CD4-positive, alpha-beta memory T cell (primary cell): ENCODE measurements at places on chromosomes 6 and 20. TPM values are rescaled to one million over a fixed set of nuclear protein-coding genes. Genes with fewer than 3 reads are reported as not detected.
A peak's percentile ranks its signal among the peaks of the same experiment; 100 is the strongest.

- no peak for DNase-seq
Observed at GRCh38 chr20:23631981-23632710, 5.6 kb downstream of the CST3 start.

Gene LY6G5C
- total RNA-seq = 4.5 TPM

Gene KCNQ2
- total RNA-seq = not detected

DNA sequence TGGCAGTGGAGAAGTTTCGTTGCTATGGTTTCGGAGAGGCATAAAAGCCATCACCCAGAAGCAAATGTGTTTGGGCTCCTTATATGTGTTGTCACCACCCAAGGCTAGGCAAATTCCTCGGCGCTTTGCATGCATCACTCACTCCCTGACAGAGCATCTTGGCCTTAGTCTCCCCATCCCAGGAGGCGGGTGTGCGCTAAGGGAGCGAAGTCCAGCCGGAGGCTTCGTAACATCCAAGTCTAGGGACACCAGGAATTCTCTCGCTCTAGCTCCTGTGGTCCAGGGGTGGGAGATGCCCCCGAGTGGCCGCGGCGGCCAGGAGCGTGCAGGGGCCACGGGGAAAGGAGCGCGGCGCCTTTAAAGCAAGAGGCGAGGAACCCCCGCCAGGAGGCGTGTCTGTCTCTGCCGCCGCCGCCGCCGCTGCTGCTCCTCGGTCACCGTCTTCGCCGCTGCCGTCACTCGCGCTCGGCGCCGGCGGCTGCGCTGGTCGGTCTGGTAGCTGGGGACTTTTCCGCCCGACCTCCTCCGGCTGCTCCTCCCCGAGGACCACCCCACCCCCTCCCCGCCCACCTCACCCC is at the start of gene GRIK2:
TSS of gene GRIK2 (plus strand) at position 458 of the 578 bp plus-strand sequence.
- no peak for DNase-seq

Gene THEMIS
- total RNA-seq = 58.1 TPM

DNA sequence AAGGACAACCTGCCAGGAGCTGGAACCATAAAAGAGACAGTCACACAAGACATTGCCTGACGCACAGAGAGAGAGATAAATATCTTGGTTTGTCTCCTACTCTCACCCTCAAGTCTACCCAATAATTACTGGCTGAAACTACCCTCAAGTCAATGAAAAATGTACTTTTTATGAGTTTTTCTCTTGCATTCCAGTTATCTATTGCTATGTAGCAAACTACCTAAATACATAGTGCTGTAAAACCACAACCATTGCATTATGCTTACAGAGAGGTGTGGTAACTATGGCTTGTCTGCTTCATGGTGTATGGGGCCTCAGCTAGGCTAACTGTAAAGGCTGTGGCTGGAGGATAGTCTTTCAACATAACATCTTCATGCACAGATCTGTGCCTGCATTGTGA is 247.8 kb downstream of the HAO1 start:
- DNase-seq = no peak

Gene ZNF165
- 0.75 TPM for total RNA-seq

GRCh38 chr20:47740862-47741184 is 44.5 kb downstream of the SULF2 start:
- DNase-seq = no peak

DNA sequence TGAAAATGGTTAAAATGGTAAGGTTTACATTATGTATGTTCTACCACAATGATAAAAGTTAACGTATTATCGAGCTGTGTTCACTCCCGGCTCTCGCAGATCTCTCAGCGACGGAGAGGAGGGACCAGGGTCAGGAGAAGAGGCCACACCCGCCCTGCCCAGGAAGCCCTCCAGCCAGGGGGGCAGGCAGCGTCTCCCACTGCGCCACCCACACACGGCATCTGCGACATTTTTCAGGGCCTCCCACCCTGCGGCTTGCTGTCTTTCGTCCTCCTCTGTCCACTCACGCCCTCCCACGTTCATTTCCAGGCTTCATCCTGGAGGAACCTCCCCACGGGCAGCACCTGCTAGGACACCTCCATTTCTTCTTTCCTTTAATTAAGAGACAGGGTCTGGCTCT is 43.3 kb downstream of the ZBTB46 start:
- no peak for DNase-seq

Gene XKR7
- not detected for total RNA-seq

- no peak for DNase-seq
Observed at GRCh38 chr6:85126485-85127167, 323.3 kb upstream of the NT5E start.

Gene TNFRSF6B
- not detected for total RNA-seq

Gene WRNIP1
- total RNA-seq = 42.7 TPM

- no peak for DNase-seq
Observed at GRCh38 chr6:156686301-156686994, 90.7 kb upstream of the ARID1B start.

DNA sequence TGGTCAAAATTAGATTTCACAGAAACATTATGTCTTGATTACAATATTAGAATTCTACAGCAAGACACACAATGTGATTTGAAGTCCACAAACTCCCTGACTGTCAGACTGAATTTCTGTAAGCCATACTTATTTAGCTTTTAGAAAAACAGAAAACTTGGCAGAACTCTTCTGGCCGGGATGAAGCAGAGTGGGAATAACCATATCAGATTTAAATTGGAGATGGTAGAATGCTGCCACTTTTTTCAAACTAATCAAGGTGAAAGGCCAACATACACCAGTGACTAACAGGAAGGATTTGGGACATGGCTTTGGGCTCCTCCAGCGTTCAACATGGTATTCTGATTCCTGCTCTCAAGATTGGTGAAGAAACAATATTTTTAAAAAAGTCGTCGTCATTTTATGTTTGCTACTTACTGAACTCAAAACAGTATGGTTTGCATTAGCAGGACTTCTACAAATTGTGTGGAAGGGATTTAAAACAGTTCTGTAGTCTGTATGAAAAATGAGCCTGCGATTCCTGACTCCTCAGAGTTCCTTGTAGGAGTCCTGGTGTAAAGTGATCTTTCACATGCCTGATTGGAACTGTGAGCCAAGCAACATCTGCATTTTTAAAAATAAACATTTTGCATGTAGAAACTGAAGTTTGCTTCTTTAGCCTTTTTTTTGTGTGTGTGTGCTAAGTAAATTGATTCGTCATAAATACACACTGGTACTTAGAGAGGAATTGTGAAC is 297.9 kb upstream of the SOX4 start:
- no peak for DNase-seq

DNA sequence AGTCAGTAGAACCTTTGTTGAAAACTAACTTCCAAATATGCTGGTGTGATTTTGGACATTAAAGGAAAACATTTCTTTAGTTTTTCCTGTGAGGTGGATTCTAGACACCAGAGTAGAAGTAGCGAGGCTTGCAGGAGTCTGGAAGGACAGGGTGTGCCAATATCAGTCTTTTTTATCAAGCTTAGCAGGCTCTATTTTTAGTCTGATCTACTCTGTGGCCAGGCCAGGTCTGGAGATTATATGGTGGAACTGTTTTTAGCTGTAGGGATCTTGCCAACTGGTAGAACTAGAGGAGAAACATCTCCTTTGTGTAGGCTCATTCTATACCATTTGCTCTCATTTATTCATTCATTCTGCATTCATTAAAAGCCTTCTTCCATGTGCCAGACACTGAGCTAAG is 42.7 kb downstream of the LRP11 start:
- no peak for DNase-seq

- DNase-seq = no peak
Observed at GRCh38 chr6:106745824-106746582, 116.6 kb downstream of the QRSL1 start.

GRCh38 chr6:107612762-107613415 is 123.0 kb downstream of the SOBP start:
- DNase-seq = no peak

DNA sequence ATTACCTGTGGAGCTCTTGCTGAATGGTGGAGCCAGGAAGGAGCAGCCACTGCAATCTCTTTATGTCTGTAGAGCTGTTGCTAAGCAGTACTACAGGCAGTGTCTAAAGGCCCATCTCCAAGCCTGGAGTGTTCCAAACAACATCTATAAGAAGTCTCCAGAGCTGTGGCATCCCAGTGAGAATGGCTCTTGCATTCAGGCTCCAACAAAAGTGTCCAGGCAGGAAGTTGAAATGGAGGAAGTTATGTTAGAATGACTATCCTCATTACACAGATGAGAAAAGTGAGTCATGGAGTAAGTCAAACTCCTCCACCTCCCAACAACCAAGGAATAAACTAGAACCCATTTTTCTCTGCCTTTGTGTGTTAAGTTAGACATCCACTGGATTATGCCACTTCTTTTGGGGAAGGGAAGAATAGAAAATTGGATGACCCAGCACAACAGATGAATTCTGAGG is 288.5 kb upstream of the STXBP5 start:
- no peak for DNase-seq

GRCh38 chr20:25048519-25048952 is 9.4 kb downstream of the ACSS1 start:
- DNase-seq = no peak

DNA sequence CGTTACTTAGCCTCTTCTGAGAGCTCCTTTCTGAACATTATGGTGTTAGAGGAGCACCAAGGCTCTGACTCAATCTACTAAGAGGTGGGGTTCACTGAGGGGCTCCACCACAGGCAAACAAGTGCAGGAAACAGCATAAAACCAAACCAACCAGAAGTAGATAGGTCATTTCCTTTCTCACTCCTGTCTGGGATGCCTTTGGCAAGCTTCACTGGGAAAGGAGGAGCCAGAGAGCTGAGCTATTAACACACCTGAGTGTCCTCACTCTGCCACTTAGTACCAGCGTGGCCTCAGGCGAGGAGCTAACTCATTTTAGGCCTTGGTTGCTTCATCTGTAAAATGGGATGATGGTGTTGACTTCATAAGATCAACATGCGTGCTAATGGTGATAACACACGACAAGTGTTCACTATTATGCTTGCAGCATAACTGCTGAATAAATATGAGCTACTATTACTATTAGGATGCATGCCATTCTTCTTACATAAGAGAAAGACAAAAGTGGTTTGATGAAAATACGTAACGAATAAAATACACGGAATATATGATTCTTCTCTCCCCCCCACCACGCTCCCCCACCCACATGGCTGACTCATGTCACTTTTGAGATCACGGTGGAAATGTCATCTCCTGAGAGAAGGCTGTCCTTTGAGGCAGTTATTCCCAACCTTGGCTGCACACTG is 185.4 kb downstream of the BCAS1 start:
- no peak for DNase-seq

- no peak for DNase-seq
Observed at GRCh38 chr6:157518397-157519250, 137.6 kb downstream of the ZDHHC14 start.

GRCh38 chr6:16884526-16884925 is 123.3 kb upstream of the ATXN1 start:
- no peak for DNase-seq

DNA sequence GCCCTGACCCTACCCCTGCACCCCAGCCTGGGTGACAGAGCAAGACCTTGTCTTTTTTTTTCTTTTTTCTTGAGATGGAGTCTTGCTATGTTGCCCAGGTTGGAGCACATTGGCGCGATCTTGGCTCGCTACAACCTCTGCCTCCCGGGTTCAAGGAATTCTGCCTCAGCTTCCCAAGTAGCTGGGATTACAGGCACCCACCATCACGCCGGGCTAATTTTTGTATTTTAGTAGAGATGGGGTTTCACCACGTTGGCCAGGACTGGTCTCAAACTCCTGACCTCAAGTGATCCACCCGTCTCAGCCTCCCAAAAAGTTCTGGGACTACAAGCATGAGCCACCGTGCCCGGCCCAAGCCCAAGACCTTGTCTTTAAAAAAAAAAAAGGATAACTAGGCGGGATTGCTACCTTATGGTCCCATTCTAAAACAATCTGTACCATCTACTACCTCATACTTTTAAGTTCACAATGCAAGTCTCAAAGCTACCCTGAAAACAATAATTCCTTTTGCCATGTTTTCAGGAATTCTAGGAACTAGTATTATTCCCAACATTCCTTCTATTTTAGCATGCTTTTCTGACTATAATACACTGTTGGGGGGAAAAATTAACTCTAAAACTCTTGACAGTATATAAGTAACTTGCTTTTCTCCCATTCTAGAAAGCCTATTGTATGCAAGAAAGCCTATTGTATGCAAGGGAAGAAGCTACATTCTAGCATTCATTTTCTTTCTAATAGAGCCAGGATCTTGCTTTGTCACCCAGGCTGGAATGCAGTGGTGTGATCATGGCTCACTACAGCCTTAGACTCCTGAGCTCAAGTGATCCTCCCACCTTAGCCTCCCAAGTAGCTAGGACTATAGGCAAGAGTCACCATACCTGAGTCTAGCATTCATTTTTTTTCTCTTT is 6.6 kb downstream of the TUBB start:
- no peak for DNase-seq

DNA sequence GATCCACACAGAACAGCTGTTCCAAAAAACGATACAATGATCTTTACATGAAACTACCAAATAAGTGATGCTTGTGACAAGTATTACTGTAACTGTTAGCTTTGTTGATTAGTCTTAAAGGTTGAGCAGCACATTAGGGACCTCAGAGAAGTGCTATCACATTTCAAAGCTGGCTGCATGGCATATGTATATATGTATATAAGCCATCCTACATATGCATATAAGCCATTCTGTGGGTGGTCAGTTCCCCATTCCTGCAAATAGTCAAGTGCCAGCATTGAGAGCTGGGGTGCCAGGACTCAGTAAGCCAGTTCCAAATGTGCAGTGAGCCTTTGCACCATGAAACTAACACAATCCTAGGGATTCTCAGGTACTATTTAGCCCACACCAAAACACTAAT is 296.3 kb downstream of the FOXC1 start:
- DNase-seq = no peak

Gene SIRPG
- total RNA-seq = 32.4 TPM

GRCh38 chr20:47730744-47731143 is 54.5 kb downstream of the SULF2 start:
- no peak for DNase-seq

GRCh38 chr6:2891768-2892170 is 11.3 kb downstream of the SERPINB9 start:
- peak; percentile 79 for DNase-seq

DNA sequence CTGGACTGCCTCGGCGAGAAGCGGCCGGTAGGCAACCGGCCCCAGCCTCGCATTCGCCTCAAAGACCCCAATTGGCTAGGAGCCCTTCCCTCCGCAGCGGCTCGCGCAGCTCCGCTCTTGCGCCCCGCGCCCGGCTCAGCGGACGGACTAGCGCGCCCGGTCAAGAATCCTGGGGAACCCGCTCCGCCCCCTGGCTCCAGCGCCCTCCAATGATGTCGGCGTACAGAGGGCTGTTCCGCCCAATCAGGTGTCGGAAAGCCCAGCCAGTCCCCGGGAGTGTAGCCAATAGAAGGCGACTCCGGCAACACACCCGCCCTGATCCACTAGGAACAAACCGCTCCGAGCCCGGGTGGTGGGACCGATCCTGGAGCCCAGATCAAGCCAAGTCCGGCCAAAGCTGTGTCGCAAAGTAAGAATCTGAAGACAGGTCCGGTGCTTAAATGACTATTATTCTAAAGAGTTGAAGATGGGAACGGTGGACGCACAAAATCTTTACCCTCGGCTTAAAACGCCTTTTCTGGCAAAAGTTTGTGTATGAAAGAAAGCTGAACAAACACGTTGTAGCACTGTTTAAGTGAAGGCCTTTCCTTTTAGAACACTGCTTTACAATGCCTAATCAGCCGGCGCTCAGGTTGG is 132.2 kb downstream of the OGFRL1 start:
- DNase-seq = no peak

Gene NKAIN4
- not detected for total RNA-seq

Gene TINAG
- not detected for total RNA-seq

GRCh38 chr6:46207174-46207573 is 36.4 kb upstream of the ENPP5 start:
- DNase-seq = no peak

- no peak for DNase-seq
Observed at GRCh38 chr6:79157961-79158644, 76.4 kb downstream of the HMGN3 start.

Gene TUBE1
- 40.6 TPM for total RNA-seq

- DNase-seq = no peak
Observed at GRCh38 chr20:63428906-63429575, 43.4 kb downstream of the KCNQ2 start.

Gene HLA-DQB2
- total RNA-seq = not detected
